Dermis blood vessel endothelial cell (primary cell): ENCODE measurements at places on chromosomes 5 and 9.

DNA sequence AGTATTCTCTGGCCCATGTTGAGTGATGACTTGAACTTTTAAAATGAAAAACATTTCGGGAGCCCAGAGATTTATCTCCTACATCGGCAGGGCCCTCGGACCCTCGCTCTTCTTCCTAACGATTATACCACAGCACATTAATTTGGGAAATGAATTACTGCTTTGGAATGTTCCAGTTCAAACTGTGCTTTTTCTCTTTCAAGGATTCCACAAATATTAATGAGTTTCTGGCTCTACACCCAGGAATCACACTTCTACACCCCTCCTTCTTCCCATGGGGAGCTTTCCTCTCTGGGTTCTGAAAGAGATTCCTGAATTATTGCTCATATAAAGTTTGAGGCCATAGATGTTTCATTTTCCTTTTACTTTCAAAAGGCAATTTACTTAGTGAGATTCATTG is 41.2 kb downstream of the NSG2 start:
- DNase-seq = no peak

- DNase-seq = peak; percentile 90
These were observed 214.3 kb downstream of the AGTPBP1 start for GRCh38 chr9:85527331-85528020.

GRCh38 chr9:78893774-78894401 is 597.0 kb downstream of the PSAT1 start:
- no peak for DNase-seq

DNA sequence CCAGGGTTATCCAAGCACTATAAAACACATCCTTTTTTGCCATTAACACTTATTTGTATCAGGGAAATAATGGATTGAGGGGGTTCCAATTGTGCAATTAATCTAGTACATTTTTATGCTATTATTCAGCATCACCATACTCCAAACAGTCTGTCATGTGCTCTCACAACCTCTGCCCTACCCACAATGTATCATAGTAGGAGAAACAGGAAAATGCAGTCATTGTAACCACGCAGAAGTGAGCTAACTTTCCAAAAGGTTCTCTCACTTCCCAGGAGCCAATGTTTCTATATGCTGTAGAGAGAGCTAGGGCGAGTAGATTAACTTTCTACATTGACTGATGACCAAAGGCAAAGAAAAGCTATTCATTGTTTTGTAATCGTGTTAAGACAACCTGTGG is 29.8 kb downstream of the DAB2 start:
- DNase-seq = peak; percentile 87

DNA sequence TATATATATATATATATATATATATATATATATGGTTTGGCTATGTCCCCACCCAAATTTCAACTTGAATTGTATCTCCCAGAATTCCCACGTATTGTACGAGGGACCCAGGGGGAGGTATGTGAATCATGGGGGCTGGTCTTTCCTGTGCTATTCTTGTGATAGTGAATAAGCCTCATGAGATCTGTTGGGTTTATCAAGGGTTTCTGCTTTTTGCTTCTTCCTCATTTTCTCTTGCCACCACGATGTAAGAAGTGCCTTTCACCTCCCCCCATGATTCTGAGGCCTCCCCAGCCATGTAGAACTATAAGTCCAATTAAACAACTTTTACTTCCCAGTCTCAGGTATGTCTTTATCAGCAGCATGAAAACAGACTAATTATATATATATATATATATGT is 52.3 kb upstream of the ADAMTS2 start:
- no peak for DNase-seq

DNA sequence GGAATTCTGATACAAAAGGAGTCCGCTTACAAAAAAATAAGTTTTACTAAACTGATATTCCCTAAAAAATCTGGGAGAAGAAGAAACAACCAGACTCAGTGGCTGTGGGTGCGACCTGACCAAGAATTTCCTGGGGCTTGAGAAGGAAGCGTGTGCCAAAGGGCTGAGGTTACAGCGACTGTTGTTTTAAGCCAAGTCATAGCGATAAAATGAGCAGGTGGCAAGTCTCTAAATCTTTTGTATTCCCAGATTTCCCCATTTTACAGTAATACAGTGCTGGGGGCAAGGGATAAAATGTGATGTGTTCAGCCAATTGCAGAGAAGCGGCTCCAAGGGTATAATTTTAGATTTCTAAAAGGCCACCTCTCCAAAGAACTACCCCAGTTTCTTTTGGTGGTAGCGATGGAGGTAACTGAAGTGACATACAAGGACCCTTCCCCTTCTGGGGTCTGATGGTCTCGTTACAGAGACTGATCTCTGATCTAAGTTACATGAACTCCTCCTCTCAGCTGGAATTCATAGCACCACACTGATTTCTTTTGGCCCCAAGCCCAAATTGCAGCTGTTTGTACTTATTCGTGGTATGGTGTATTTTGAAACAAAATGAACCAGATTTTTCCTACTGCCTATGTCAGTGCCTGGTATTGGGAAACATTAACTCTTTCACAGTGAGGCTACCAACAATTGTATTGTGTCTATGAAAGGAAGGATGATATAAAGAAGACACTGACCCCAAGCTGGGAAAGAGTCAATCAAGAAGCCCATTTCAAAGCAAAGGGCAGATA is 41.6 kb downstream of the LPAR1 start:
- no peak for DNase-seq

DNA sequence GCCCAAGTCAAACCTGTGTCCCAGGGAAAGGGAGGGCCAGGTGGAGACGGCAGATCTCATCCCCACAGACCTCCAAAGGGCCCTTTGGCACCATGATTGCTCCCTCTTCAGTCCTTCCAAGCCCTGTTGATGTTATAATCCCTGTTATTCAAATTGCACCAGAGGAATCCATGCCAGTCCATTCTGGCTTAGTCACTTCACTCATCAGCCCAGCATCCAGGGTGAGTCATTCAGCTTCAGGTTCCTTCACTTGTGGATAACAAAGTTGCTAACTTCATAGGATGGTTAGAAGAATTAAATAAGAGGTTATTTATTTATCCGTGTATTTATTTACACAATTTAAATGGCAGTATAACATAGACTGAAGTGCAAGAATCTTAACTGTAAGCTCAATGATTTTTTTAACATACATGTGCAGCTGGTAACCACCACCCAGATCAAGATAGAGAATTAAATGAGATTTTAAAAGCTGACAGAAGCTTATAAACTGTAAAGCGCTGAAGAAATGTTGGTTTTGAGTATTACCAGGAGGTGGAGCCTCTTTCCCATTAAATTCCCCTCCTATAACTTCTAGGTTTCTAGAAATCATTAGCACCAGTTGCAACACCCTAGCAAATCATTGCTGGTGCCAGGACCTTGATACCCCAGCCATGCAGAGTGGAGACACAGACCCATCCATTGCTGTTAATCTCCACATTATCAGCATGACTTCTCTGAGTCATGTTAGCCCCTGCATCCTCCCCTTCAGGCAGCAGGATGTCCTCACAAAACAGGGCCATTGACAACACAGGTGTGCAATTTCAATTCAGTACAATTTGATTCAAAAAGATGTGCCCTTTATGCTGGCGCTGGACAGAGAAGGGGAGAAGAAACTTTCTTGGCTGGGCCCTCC is 77.4 kb downstream of the SEC61B start:
- DNase-seq = peak; percentile 69
